ENCODE measurements at places on chromosomes 3 and 15. TPM values are rescaled to one million over a fixed set of nuclear protein-coding genes. Genes with fewer than 3 reads are reported as not detected.

- H3K36me3 ChIP-seq, result no peaks in the 10 kb centered on the region
- no peak for ATAC-seq
- H3K27me3 ChIP-seq, result no peaks in the 10 kb centered on the region
- no peaks in the 10 kb centered on the region for H3K4me1 ChIP-seq
- no peak overlapping the region for H3K4me3 ChIP-seq
- no peak overlapping the region for H3K27ac ChIP-seq
Measured at GRCh38 chr3:173463250-173463649, 65.7 kb downstream of the NLGN1 start.

Gene ATP10A
- 22.9 TPM for total RNA-seq

DNA sequence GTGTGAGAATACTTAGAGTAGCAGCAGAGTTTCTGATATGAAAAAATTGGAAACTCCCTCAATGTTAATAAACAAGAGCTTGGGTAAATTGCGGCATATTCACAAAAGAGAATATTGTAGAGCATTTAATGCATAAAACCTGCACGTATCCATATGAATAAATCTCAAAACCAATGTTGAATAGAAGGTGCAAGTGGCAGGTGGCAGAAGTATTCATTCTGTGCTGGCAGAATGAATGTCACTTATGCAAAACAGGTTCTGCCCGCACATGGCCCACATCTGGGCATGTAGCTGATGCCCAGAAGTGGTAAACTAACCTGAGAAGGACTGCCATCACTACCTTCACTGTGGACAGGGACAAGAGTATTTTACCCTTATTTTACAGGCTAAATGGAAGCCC is 14.1 kb upstream of the PRSS50 start:
- no peak overlapping the region for H3K4me3 ChIP-seq
- H3K36me3 ChIP-seq, result no peaks in the 10 kb centered on the region
- ATAC-seq, result no peak
- H3K27ac ChIP-seq, result no peak overlapping the region

DNA sequence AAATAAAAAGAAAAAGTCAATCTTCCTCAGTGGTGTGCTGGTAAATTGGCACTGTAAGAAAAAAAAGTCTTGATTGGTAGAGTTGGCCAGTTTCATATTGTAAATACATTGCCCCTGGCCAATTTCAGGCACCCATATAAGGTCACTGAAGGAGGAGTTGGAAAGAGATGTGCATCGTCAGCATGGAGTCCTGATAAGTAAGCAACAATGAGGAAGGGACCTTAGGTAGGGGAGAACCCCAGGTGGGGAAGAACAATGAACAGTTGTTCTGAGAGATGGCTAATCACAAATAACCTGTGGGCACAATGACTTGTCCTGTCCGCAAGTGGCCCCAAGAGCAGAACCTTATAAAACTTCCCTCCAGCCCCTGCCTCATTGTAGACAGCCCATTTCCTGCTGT is 8.6 kb upstream of the CYP8B1 start:
- H3K27me3 ChIP-seq, result no peaks in the 10 kb centered on the region
- no peak overlapping the region for H3K27ac ChIP-seq
- H3K36me3 ChIP-seq, result no peaks in the 10 kb centered on the region
- ATAC-seq, result no peak
- H3K4me3 ChIP-seq, result no peak overlapping the region
- peaks cover 5% of the 10 kb centered on the region for H3K4me1 ChIP-seq

DNA sequence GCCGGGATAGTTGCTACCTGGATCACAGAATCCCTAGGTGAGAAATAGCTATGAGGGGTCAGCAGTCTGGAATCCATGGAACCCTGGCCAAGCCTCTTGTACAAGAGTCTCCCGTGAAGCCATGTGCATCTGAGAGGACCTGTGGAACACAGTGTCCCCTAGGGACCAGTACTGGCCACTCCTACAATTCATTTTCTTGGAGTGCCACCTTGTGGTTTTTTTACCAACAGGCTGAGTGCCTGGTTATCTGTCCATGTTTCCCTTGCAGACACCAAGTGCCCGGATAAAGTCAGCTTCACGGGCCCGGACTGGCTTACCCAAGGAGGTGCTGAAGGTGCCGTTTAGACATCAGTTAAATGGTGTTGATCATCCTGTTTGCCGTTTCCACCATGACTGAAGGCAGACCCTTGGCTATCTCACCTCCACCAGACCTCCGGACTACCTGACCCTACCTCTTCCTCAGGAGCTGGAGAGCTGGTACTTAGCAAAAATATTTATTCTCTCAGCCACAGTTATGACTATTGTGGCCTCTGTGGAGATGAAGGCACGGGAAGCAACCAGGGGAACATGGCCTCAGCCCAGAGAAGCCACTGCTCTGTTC is 93.9 kb downstream of the RBPMS2 start:
- H3K27ac ChIP-seq, result peak overlapping the region; percentile 55
- peaks cover 94% of the 10 kb centered on the region for H3K36me3 ChIP-seq
- no peak overlapping the region for H3K4me3 ChIP-seq
- no peaks in the 10 kb centered on the region for H3K27me3 ChIP-seq

Gene CHST2
- 9.8 TPM for total RNA-seq

Gene WDR49
- 8.7 TPM for total RNA-seq

DNA sequence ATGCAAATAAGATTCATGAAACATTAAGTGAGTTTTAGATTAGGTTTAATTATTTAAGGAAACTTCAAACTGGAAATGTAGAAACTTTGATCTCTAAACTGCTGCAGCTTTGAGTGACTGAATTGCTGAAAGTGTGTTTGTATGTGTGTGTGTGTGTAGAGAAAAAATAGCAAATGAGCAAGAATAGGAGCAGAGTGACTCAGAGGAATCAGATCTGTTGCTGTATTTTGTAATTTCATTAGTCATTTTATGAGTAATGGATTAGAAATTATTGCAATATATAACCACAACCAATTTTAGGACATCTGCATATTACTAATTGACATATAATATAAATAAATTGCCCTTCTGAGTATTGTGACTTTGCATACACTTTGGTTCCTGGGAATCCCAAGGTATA is 52.8 kb upstream of the SLC9A9 start:
- H3K36me3 ChIP-seq, result no peaks in the 10 kb centered on the region
- ATAC-seq, result no peak
- no peak overlapping the region for H3K27ac ChIP-seq
- H3K4me1 ChIP-seq, result peaks cover 13% of the 10 kb centered on the region
- H3K4me3 ChIP-seq, result no peak overlapping the region

GRCh38 chr3:183267140-183267539 is 14.1 kb downstream of the B3GNT5 start:
- H3K36me3 ChIP-seq, result no peaks in the 10 kb centered on the region
- no peak for ATAC-seq

Measured in gastroesophageal sphincter (tissue), 4 donors.